RPMI7951 (cell line): ENCODE measurements at places on chromosomes 12 and 14. TPM values are rescaled to one million over a fixed set of nuclear protein-coding genes. Genes with fewer than 3 reads are reported as not detected.

DNA sequence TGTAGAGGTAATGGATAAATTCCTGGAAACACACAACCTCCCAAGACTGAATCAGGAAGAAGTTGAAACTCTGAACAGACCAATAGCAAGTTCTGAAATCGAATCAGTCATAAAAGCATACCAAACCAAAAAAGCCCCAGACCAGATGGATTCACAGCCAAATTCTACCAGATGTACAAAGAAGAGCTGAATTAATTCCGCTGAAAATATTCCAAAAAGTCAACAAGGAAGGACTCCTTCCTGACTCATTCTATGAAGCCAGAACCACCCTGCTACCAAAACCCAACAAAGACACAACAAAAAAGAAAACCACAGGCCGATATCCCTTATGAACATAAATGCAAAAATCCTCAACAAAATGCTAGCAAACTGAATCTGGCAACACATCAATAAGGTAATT, 81.5 kb downstream of the SLC38A4 start:
- DNase-seq, result no peak

DNA sequence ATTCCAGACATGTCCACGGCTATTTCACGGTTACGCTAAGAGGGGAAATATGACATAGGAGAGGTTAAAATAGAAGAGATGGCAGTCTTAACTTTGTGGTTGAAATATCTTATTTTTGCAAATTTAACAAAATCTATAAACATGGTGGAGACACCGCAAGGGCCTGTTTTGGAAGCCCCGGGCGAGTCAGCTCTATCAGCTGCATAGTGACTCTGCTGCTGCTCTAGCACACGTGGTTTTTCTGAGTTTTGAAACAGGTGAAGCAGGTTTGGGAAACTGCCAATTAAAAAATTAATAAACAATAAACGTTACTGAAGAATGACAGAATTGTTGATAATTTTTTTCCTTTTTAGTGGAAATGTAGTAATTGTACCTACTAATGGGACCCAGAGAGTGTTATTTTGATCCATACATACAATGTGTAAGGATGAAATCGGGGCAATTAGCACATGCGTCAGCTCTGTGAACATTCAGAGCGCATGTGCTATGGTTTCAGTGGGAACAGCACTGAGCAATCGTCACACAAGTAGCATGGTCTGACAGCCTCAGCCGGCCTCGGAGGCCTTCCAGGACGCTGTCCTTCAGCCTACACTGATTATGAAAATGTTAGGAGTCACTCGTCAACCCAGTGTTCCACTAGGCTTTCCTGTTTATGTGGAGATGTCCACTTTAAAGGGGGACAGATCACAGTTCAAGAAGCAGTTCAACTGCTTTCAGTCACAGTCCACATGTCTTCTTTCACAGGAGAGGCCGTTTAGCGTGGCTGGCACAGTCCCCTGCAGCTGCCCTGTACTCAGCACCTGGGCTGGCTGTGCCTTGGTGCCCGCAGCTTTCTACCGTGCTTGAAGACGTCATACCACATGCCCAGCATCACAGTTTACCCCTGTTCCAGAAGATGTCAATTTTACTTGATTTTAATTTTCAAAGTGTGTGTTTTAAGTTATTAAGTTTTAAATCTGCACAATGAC, 51.8 kb downstream of the MOK start:
- DNase-seq, result no peak

DNA sequence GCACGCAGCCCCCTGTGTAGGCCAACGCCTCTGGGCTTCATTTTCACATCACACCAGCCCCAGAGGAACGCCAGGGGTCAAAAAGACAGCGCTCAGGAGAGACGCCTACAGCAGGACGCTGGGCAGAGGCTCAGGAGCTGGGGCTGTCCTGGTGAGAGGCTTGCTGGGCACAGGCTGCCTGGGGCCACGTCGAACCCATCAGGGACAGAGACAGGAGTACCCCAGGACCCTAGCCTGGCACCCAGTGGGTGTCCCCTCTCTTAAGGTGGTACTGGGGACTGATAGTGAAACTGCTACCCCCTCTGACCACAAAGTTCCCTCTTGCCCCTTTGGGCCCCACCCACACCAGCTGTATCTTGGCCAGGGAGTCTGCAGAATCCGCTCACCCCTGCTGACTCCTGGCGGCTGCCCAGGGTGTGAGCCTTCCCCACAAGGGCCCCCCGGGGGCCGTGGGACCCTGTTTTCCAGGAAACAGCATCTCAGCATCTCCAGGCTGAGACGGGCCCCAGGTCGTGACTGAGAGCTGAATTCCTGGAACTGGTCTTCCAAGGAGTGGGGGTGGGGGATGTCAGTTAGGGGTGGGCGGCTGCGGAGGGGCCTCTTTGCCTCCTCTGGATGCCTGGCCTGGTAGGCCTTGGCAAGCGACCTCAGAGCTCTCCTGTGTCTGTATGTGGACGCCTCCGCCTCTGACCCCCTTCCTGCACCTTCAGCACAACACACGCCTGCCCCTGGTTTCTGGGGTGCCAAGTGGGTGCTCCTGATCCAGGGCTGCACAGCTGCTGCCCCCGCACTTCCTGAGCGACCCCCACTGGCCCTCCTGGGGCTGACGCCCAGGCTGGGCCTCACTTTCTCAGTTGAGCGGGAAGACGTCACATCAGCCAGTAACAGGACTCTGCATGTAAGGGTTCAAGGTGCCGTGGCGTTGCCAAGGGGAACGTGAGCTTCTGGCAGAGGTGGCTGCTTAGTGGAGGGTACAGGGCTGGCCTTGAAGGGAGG, 321.9 kb upstream of the RTL1 start:
- no peak for DNase-seq

GRCh38 chr12:14952299-14952921, 9.0 kb downstream of the ARHGDIB start:
- DNase-seq, result peak; percentile 89

GRCh38 chr12:5033883-5034282, 9.8 kb upstream of the KCNA5 start:
- no peak for DNase-seq

OSBPL8 gene
- total RNA-seq, result 49.9 and 55.9 TPM in 2 replicates

- no peak for DNase-seq
These were observed 160.3 kb upstream of the PELI2 start for GRCh38 chr14:55957950-55958349.

GRCh38 chr12:44127966-44128710, 292.3 kb downstream of the TMEM117 start:
- no peak for DNase-seq

GRCh38 chr14:80310938-80311750, 99.8 kb upstream of the DIO2 start:
- DNase-seq, result peak; percentile 1

DNA sequence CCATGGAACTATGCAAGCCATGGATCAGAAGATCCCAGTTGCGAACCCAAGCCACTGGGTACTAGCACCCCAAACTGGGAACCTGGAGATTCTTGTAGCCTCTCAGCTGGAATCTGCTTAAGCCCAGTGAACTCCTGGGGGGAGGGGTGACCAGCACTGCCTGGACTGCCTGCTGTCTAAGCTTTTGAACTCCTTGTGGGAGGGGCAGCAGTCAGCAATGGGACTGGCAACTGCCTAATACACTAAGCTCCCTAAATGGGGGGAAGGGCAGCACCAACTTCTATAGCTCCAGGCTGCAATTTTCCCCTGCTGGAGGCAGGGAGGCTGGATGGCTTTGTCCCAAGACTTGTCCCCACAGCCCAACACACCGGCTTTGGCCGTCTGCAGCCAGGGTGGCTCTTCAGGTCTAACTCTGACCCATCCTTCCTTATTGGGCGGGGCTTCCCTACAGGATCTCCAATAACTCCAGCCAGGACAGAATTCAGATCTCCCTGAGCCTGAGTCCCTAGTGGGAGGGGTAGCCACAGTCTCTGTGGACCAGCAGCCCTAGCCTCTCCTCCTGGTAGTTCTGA, 485.1 kb downstream of the SOX5 start:
- DNase-seq, result no peak

- DNase-seq, result no peak
These were observed 170.9 kb downstream of the PELI2 start for GRCh38 chr14:56289155-56289554.

DNA sequence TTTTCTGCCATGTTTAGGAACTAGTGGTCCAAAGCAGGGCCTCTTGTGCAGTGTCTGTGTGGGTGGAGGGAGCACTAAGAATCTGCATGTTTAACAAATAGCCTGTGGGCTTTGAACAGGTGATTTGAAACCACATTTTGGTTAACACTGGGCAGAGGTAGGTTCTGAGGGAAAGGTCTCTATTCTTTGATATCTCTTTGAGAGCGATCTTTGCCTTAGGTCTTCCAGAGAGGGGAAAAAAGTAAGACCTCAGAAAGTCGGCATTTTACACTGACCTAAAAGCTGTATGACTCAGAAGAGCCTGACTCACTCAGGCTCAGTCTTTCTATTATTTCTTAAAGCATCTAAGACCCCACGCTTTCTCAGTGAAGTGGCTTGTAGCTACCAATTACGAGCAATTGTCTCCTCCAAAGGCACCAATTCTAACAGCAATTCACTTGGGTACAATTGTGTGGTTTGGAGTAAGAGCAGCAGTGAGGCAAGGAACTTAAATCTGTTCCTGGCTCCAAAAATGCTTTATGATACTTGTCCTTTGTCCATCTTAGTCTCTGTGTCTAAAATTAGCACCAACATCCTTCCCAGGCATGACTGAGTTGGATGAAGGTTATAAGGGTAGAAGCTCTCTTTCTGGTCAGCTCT, 8.8 kb downstream of the EIF2B2 start:
- DNase-seq, result peak; percentile 65

CLEC1A gene
- total RNA-seq, result 0.12 TPM in 1 of 2 replicates, not detected in the other

DNA sequence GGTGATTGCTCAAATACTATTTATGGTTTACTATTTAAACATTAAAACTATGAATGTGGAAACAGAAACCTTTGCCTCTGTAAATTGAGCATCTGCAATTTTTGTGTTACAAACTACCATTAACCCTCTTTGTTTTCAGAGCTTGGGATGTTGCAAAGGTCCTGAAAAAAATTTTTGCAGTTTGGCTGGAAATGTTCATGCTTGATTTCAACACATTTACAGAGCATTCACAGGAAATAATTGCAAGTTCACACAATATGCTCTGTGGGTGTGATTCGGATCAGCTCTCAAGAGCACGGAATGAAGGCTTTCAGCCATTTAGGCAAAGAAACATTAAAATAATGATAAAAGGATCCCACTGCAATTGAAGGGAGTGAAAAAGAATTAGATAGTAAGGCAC, 232.9 kb downstream of the ATP23 start:
- DNase-seq, result no peak

A2ML1 gene
- total RNA-seq, result not detected in 2 replicates

KLRB1 gene
- total RNA-seq, result not detected in 2 replicates

TSPAN8 gene
- total RNA-seq, result not detected in 2 replicates

TTC9 gene
- total RNA-seq, result 0.10 TPM in 1 of 2 replicates, not detected in the other

DNA sequence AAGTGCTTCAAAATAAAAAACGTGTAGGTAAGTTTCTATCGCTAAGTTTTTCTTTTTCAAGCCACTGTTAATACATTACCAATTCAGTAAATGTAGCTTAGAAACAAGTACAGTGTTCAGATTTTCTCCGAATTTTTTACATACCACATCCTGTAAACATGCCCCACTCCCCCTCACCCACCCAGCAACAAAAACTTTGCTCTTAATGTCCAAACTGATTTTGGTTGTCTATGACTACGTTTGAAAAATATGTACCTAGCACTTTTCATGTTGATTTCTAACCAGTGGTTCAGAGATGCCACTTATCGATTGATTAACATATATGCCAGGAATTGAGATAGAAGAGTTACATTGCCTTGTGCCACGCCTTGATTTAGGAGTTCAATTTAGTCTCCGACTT, 663 bp upstream of the LIN7A start:
- no peak for DNase-seq

ACTN1 gene
- 228 and 231 TPM in 2 replicates for total RNA-seq

DNA sequence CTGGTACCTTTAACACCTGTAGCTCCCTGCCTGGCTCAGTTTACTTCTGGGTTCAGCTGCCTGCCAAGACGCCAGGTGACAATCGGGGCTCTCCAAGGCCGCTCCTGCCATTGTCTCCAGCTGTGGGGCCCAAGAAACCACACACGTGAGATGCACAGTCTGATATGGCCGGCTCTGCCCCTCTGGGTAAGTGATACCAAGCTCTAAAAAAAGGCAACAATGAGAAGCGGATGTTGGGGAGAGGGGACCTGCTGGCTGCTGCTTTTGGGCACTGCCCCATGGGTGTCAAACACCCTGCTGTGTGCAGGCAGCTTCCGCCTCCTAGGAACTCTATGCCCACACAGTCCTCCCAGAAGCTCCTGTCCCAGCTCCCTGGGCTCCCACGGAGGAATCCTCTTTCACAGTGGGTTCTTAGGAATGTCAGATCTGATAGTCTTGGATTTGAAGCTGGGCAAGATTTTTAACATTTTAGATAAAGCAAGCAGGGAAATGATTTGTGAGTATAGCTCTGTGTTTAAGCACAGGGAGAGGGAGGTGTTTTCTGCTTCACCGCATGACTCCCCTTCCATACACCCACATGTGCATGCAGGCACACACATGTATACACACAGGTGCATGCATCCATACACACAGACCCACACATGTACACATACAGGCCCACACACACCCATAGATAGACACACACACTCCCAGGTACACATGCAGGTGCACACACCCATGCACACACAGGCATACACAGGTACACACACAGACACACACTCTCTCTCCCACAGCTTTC, 1135.8 kb downstream of the BCL11B start:
- DNase-seq, result no peak

ATL1 gene
- total RNA-seq, result 0.96 and 3.1 TPM in 2 replicates
